ENCODE measurements at places on chromosomes 2 and 18.

DNA sequence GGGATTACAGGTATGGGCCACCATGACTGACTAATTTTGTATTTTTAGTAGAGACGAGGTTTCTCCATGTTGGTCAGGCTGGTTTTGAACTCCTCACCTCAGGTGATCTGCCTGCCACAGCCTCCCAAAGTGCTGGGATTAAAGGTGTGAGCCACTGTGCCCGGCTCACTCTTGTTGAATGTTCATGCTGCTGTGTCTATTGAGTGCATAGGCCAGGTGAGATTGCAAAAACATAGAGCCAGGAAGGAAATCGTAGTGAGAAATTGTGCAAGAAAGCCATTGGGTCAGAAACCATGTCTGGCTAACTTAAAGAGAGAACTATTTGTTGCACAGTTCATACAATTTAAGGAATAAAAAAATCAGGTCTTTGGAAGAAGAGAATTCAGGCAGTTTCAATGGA lies 45.5 kb upstream of the FZD5 start:
- DNase-seq: no peak

DNA sequence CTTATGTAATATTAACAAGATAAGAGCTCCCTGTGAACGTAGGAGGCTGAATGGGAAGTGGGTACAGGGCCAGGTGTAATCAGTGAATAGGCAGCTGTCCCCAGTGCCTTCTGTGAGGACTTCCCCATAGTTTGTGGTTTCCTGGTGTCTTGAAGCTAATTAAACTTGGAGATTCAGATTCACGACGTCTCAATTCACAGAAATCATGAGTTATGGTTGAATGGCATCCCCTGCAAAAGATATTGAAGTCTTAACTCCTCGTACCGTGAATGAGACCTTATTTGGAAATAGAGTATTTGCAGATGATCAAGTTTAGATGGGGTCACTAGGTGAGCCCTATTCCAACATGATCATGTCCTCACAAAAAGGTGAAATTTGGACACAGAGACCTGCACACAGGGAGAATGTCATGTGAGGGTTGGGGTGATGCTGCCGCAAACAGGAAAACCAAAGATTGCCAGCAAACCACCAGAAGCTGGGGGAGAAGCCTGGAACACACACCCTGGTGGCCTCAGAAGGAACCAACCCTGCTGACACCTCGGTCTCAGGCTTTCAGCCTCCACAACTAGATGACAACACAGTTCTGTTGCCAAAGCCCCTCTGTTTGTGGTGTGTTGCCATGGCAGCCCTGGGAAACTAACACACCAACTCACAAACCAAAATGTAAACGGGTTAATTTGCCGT lies 13.2 kb downstream of the ARL4C start:
- no peak for DNase-seq

DNA sequence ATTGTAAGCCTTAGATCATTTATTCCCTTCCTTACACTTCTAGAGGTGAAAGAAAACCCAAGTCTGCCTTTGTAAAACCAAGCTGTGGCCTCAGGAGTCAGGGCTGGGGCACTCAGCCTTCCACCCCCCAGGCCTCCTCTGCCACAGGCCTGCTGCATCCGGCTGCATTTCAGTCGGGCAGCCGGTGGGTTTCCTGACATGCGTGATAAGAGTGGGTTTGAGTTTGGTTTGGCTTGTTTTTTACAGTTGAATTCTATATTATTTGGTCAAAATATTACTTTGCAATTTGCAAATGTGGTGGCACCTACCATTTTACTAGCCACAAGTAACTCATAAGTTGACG lies 42.4 kb downstream of the ADI1 start:
- no peak for DNase-seq

- DNase-seq: no peak
Measured at GRCh38 chr2:237296756-237297155, 117.2 kb downstream of the COL6A3 start.

DNA sequence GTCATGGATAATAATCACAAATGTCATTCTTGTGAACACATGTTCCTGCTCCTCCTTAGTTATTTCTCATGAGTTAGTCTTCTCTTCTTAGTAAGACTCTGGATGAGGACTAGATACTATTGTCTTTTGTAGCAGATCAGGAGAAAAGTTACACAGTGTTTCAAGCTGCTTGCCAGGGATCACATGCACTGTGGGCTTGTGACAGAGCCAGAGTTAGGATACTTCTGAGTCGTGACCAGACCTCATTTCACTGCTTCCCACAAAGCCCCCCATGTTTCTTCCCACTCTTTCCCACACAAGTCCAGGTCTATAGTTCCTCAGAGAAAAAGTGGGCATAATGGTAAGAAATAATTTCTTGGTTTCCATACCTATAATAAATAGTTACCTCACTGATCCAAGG lies 80.2 kb upstream of the LRATD1 start:
- no peak for DNase-seq

DNA sequence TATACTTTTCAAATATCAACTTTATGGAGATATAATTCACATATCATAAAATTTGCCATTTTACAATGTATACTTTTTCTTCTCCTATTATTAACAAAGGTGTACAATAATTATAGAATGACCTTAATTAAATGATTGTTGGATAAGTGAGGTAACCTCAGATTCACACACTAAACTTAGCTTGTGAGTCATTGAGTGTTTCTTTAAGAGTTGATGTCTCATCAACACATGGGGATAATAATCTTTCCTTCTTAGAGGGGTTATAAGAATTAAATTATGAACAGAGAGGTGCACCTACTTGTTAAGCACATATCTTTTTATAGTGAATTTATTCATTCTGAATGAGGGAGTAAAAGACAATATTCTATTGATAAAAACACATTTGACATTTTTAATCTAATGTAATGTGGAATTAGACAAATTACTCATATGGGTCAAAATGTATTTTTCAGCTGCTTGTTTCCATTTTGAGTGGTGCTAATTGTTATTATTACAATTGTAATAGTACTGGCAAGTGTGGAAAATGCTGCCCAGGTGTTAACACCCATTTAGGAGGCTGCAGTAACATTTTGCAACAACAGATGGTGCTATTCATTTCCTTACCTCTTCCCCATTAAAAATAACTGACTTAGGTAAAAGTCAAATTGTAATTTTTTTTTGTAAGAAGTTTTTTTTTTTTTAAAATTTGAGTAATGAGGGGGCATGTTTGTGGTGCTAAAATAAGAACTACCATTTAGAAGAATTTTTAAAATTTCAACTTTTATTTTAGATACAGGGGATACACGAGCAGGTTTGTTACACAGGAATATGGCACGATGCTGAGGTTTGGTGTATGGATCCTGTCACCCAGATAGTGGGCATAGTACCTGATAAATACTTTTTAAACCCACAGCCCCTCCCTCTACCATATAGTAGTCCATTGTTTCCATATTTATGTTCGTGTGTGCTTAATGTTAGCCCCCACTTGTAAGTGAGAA lies 32.1 kb upstream of the DYNAP start:
- peak; percentile 11 for DNase-seq

GRCh38 chr18:27780061-27780745 lies 396.7 kb downstream of the CDH2 start:
- no peak for DNase-seq

DNA sequence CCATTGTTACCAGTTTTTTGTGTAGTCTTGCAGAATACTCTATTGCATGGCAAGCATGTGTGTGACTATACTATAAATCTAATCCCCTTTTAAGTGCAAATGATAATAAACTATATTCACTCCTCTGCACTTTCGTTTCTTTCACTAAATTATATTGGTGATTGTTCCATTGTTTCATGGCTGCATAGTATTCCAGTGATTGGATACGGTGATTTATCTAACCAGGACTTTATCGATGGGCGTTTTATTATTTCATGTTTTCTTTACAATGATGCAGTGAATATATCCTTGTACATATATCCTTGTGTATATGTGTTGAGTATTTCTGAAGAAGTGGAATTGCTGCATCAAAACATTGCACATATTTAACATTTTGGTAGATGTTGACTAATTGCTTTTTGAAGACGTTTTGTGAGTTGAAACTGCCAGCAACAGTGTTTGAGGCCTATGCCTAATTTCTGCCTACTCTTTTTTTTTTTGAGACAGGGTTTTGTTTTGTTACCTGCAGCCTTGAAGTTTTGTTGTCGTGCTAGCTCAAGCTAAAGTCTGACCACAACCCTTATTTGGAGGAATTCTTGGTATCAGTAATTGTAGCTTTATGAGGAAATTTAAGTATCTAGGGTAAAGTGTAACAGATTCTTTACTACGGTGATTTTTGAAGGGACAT lies 2.7 kb downstream of the MIB1 start:
- DNase-seq: no peak

- DNase-seq: no peak
Measured at GRCh38 chr18:6881034-6881820, 151.7 kb downstream of the ARHGAP28 start.

All from NCI-H345 (cell line).